Cortex of kidney (tissue), 1 donor: ENCODE measurements at places on chromosomes 2 and 18.

GRCh38 chr2:85585781-85586105 is 1.5 kb downstream of the VAMP5 start:
- DNase-seq: no peak

- no peak for DNase-seq
Measured at GRCh38 chr2:38610851-38611801, 8.4 kb upstream of the HNRNPLL start.

DNA sequence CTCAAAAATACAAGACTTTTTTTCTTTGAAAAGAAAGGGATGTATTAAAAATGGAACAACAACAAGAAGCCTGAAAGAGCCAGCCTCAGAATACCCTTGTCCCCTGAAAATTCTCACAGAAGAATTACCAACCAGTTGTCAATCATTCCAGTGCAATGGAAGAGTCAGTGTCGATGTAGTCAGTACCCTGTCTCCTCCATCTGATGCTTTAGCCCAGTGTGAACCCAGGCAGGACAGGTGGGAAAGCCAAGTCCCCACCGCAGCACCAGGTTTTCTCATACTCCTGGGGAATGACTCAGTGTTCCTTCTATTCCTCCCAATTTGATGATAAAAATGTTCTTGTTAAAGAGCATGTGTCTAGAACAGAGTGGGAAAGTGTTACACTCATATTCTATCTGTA is 332.0 kb upstream of the CHAC2 start:
- no peak for DNase-seq

GRCh38 chr2:201420442-201421113 is 30.7 kb downstream of the TRAK2 start:
- DNase-seq: no peak

DNA sequence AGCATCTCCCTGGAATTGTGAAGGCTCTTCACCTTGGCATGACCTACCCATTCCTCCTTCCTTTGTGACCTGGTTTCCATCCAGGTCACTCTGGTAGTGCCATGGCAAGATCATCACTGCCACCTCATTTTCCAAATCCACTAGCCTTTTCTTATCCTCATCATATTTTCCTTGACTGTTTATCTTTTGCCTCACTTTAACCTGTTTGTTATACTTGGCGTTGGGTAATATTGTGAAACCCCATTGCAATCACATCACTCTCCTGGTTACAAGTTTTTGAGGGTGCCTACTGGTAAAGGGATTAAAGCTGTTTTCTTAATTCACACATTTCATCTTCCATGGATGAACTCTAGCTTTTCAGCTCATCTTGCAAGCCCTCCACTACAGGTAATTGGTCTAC is 39.1 kb upstream of the IGFBP2 start:
- DNase-seq: no peak

GRCh38 chr18:49847524-49847923 is 34.2 kb upstream of the ACAA2 start:
- no peak for DNase-seq

- DNase-seq: no peak
Measured at GRCh38 chr2:64456293-64456692, 2.3 kb downstream of the LGALSL start.

DNA sequence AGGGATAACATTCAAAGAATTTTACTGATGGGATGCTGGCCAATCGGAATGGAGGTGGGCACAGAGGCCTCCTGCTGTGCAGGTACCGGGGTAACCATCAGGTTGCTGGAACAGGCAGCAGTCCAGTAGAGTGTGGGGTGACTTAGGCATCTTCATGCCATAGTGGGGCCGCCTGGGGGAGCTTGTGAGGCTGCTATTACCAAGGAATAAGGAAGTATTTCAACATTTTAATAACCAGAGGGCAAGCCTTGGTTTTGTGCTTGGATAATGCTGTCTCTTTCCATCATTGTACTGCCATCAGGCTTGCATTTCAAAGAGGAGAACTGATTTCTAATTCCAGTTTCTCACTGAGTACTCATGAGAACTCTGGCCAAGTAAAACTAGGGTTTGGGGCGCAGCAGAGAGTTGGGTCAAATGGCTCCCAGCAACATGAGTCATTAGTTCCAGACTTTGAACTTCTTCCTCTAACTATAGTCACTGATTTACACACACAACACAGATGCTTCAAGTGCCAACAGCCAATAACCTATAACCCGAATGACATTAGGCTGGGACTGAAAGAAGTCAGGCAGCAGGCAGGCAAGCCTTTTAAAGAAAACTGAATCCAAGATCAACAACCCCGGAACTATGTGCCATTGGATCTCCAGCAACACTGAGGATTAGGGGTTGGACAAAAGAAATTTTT is 56.1 kb upstream of the FHL2 start:
- DNase-seq: no peak

DNA sequence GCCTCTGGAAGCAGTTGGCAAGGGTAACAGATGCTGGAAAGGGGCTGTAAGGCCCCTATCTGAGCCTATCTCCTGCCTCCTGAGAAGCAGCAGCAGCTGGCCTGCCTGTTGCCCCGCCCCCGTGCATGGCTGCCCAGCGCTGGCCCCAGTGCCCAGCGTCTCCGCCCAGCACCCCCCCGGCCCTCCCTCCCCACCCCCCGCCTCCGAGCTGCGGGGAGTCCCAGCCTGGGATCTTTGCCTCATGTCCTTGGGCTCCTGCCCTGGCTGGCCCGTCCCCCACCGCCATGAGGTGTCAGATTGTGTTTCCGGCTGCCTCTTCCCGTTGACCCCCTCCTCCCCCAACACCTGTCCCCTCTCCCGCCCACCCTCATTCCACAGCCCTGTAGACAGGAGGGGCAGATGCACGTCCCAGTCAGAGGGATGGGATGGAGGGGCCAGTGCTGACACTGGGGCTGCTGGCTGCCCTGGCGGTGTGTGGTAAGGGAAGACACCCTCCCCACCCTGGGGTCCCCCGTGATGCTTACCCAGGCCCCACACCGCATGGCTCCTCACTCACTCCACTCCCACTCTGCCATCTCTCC is at the start of gene CHRND:
Gene CHRND (plus strand): TSS at position 370 of the 581 bp plus-strand sequence. CDS start 56 bp downstream, at position 426.
- DNase-seq: no peak

DNA sequence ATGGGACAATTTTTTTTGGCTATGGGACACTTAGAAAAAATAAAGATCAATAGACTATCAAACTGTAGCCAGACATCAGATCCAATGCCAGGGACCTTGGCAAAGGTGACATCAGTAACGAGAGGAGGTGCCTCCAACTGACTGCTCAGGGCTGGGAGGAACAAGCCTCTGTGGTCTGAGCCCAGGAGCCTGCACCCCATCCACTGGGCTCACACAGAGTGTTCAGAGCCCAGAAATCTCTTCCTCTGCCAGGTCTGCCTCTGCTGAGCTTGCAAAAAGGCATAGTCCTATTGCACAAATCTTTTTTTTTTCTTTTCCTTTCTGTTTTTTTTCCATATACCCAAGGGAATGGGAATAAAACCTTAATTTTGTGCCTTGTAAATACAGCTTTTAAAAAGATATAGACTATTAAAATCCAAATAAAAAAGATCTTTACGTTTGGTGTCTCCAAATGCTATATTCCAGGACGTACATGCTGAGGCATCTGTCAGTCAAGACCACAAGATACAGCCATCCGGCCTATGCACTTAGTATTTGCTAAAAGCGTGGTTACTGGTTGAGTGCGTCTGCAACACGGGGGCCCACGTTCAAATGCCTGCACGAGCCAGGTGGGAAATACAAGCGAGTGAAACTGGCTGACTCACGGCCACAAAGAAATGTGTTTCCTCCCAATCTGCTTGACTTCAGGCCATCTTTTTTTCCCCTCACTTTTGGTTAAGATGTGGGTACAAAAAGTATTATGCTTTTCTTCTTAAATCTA is 7.8 kb upstream of the ARHGAP25 start:
- no peak for DNase-seq

DNA sequence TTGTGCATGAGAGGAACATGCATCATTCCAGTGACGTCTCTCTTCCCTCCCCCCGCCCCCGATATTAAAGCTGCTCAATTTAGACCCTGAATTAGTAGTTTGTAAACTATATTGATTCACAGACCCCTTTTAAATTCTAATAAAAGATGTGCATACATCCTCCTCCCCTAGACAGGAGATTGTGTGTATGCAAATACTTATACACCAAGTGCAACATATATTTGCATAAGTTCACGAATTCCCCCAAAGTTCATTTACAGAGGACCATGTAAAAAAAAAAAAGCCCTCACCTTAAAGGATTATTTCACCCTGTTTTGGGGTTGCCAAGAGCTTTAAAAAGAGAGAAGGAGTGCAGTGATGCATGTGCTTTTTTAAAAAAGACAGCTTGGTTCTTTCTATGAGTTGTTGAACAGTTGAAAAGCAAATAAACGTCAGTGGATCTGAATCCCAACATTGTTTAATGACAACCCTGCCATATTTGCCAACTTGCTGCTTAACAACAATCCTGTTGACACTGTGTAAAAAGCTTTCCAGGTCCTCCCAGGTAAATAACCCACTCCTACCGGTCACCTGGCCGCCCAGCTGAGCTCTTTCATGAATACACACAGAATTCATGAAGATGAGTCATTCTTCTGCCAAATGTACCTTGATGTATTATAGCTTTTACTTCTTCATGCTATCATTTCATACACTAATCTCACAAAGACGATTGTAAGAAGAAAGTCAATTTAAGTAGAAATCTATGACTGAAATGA is 211.5 kb downstream of the IKZF2 start:
- DNase-seq: no peak

- DNase-seq: no peak
Measured at GRCh38 chr2:171547256-171547655, 25.0 kb downstream of the CYBRD1 start.

DNA sequence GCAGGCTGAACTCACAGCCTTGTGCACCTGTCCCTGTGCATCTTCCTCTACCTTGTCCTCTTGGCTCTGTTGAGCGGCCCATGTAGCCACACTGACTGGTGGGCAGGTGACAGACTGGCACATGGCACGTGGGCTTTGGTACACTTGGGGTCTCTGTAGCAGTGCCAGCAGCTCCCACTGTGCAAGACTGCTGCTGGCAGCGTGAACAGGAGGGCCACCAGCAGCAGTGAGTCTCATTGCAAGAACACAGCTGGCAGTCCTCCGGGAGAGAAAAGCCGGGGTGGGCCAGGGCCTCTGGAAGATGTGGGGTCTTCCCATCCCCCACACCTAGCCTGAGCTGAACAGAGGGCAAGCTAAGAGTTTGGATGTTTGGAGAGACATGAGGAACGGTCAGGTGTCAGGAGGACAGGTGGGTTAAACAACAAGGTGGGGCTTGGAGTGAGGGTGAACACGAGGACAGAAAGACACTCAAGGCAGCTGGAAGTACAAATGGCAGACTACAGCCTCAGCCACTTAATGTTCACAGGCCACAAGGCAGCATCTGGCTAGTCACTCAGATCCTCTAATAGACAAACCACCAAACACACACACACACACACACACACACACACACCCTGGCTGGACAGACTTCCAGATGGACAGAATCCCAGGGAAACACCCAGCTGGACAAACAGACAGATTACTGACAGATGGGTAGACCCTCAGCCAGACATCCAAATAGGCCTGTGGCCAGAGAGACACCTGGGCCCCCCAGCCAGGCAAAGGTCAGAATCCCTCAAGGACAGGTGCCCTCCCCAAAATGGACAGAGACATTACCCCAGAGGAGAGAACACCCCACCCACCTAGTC is 2.3 kb upstream of the PTPN18 start:
- no peak for DNase-seq

DNA sequence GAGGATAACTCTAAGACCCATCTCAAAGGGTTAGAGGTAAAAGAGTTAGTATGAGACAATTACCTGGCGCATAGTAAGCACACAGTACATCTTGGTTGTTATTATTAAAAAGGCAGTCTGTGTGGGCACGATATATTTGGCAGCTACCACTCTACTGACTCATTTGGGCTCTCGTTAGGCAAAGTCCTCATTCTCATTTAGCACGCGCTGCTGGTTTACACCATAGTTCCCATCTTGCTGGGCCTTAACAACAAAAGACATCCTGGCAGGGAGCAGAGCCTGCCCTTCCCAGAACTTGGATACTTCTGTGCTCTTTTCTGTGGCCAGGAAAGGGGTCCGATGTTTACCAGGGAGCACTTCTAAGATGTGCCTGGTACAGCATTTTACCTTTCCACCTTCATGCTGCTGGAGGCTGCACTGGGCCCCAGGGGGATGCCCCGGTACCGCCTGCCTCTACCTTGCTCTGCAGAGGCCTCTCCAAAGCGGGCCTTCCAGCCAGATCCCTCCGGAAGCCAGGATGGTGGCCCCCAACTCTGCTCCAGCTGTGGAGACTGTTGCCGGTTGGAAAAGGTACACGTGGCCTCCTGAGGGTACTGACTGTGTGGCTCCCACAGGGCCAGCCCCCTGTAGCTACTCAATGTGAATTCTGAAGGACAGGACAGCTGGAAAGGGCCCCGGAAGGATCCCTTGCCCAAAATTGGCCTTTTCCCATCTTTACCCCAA is 15.0 kb downstream of the GLI2 start:
- no peak for DNase-seq

- no peak for DNase-seq
Measured at GRCh38 chr2:42132191-42132965, 36.8 kb upstream of the EML4 start.

GRCh38 chr2:237693291-237693994 is 66.1 kb downstream of the LRRFIP1 start:
- no peak for DNase-seq

GRCh38 chr2:41907141-41907540 is 140.7 kb upstream of the PKDCC start:
- no peak for DNase-seq

DNA sequence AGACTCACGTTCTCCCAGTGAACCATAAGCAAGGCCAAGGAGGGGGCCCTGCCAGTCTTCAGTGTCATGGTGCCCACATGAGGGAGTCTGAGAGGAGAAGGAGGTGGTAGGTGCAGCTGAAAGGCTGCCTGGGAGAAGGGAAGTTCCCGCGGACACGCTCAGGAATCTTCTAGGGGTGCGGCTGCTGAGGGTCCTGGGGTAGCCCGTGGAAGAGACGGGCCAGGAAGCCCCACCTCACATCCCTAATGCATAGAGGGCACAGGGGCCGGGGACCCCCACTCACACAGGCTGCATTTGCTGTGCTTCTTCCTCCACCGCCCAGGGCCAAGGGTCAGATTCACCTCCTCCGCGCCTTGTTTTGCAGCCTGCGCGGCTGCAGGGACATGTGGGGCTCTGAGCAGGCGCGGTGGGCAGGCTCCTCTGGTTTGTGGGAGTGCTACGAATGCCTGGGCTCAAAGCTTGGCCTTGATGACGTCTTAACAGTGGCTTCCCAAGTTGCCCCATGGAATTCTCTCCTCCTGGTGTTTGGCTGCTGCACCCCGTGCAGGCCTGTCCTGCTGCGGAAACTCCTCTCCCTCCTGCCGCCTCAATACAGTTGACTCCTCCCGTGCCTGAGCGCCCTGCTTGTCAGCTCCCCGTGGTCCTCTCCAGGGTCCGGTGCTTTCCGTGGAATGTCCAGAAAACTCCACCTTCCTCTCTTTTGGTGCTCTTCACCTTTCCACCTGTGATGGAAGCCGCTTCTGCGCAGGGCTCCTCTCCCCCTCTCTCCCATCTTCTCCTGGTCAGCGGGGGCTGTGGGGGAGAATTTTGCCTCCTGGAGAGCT is 95.7 kb downstream of the VAPA start:
- DNase-seq: no peak
